ENCODE measurements at places on chromosomes 12 and 14. TPM values are rescaled to one million over a fixed set of nuclear protein-coding genes. Genes with fewer than 3 reads are reported as not detected.

The NKX2-8 gene
- total RNA-seq, result not detected

The TAPBPL gene
- 5.8 TPM for total RNA-seq

The MSI1 gene
- 0.78 TPM for total RNA-seq

The MYO1H gene
- not detected for total RNA-seq

The LUM gene
- 299 TPM for total RNA-seq

The PRPH gene
- total RNA-seq, result not detected

The TAS2R9 gene
- total RNA-seq, result not detected

The SERPINA5 gene
- total RNA-seq, result 0.91 TPM

The ZDHHC17 gene
- 11.1 TPM for total RNA-seq

The BCL2L14 gene
- not detected for total RNA-seq

The VWF gene
- total RNA-seq, result 1.4 TPM

The PELI2 gene
- total RNA-seq, result 7.9 TPM

The LEMD3 gene
- 17.8 TPM for total RNA-seq

The SYNDIG1L gene
- total RNA-seq, result 2.5 TPM

The FSCB gene
- total RNA-seq, result not detected

The PRKD1 gene
- 9.1 TPM for total RNA-seq

The ACRBP gene
- total RNA-seq, result 0.13 TPM

The FAM181A gene
- not detected for total RNA-seq

The DBX2 gene
- not detected for total RNA-seq

The ATXN2 gene
- 48.4 TPM for total RNA-seq

The UTP20 gene
- total RNA-seq, result 11.1 TPM

The CINP gene
- 41.1 TPM for total RNA-seq

The LRIG3 gene
- total RNA-seq, result 26.6 TPM

The INSM2 gene
- total RNA-seq, result not detected

The ADAM21 gene
- total RNA-seq, result 0.32 TPM

The RD3L gene
- not detected for total RNA-seq
